ENCODE measurements at places on chromosomes 13 and 19.

- no peak for DNase-seq
These were observed 25.1 kb downstream of the CPB2 start for GRCh38 chr13:46079770-46080169.

DNA sequence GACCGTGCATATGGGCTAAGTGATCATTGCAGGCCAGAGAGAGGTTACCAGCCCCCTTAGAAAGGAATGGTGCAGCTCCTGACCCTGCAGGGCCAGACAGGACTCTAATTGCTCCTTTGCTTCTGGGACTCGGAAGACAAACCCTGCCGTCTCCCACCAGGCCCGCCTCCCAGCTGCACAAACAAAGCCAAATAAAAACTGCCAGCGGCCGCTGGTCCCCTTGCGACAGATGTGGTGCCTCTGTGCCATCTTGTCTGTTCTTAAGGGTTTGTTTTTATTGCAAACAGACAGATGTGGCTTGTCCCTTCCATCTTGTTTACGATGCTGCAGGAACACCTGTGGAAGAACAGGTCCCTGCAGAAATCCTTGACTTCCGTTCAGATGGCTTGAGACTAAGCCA lies 434.4 kb upstream of the TSHZ3 start:
- DNase-seq, result no peak

DNA sequence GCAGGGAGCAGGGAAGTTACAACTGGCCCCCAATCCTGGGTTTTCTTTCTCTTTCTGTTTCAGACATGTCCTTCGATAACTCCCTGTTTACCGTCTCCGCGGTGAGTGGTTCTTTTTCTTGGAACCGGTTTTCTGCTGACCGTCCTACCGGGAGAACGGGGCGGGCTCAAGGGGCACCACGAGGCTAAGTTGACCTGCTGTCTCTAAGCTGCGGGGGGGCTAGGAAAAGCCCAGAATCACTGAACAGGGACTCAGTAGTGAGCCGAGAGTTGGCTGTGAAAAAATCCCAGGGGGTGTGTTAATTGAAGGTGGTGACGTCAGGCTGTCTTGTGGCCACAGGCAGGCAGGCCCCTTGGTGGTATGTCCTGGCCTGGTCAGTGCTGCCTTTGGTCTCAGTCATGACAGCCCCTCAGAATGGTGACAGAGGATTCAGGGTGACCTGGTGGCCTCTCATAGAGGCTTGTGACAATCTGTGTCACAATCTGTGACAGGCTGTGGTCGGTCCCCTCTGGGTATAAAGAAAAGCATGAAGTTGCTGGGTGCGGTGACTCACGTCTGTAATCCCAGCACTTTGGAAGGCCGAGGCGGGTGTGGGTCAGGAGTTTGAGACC lies 8.1 kb upstream of the CARM1 start:
- DNase-seq, result no peak

DNA sequence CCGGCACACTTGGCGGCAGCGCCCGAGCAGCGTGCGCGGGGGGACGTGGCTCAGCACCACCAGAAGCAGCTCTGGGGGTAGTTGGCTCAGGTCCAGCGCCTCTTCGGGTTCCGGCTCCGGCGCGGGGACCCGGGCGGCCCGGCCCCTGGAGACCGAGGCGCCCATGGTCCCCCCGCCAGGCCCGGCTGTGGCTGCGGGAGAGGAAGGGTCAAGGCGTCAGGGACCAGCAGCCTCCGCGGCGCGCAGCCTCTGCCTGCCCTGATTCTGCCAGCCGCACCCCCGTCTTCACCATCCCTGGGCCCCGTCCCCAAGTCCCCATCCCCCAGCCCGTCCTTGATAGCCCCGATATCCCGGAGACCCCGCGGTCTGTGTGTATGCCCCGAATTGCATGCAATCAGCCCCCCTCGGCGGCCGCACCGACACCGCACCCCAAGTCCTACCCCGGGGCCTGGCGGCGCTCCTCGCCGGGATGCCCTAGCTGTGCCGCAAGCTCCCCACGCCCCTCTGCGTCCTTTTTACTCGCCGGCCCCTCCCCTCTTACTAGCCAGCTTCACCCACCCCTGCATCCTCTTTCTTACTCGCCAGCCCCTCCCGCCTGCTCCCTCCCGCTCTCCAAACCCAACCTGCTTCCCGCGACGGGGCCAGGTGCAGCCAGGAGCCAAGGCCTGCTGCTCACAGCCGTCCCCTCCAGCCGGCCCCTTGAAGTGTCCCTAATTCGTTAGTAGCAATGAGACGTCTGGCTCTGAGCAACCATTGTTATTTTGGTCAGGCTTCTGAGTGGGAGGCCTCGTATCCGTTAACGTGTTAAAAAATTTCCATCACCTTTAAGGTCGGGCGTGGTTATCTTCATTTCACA lies at the start of gene FBXO27:
FBXO27 (minus strand) TSS at position 487 of the 856 bp plus-strand sequence; CDS start at position 165, 322 bp downstream.
- DNase-seq, result peak; percentile 2

- DNase-seq, result no peak
These were observed 336 bp downstream of the CD22 start for GRCh38 chr19:35329323-35329722.

DNA sequence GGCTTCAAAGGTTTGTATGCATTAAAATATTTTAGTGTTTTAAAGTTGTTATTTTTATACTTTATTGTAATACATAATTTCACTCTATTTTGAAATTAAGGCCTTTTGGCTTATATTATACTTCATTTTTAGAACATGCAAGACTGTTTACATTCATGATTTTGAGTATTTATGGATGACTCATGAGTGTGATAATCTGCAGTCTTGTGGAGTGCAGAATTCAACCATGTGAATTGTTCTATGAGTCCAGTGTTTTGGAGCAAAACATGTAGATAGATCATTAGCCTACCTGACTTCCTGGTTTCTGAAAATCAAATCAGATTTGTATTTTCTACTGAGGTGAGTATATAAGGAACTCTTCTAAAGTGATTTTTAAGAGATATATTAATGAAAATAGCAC lies 241.8 kb downstream of the PCCA start:
- DNase-seq, result no peak

DNA sequence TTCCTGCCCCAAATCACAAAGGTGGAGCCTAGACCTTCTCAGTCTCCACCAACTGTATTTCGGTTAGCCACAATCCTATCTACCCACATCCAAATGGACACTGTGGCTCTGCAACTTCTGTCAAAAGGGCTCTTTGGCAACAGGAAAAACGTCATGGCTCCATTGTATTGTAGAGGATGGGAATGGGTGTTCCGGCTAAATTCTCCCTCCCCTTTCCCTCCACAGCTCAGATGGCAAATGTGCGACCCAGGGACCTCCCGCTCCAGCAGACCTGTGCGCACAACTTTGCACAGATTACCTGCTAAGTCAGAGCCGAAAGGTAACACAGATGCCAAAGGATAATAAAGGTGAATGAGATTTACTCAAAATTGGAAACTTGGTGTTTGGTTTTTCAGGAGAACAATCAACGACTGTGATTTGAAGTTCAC lies 968 bp upstream of the KL start:
- DNase-seq, result no peak

- no peak for DNase-seq
These were observed 109.4 kb downstream of the CRYL1 start for GRCh38 chr13:20416223-20416745.

- no peak for DNase-seq
These were observed 608 bp downstream of the CD70 start for GRCh38 chr19:6590258-6590826.

GRCh38 chr13:91141543-91142061 lies 205.9 kb upstream of the MIR17HG start:
- no peak for DNase-seq

GRCh38 chr19:55907746-55908145 lies 24.4 kb downstream of the NLRP13 start:
- no peak for DNase-seq

- peak; percentile 60 for DNase-seq
These were observed 34.4 kb downstream of the PIP5K1C start for GRCh38 chr19:3665681-3666544.

DNA sequence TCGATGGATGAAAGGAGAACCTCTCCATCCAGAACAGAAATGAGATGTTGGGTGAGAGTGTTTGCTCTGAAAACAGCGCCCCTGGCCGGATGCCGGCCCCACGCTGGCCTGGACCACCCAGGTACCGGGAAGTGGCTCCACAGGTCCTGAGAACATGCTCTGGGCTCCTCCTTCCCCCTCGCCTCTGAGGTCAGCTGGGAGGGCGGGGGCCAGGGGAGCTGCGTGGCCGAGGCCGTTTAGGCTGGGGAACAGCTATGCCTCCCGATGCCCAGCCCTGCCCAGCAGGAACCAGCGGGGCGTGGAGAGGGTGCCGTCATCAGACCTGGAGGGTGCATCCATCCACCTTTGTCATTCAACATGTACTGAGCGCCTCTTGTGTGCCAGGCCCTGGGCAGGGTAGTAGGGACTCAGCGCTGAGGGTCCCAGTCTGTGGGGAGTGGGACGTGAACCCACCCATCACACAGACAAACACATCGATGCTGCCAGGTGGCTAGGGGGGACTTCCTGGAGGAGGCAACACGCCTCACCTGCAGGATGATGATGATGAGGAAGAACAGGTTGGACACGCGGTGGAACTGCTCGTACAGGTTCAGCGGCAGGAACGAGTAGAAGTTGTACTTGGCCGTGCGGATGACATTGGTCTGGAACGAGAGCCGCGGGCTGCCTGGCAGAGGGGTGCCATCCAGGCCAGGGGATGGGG lies 4.2 kb downstream of the ATP8B3 start:
- DNase-seq, result no peak

DNA sequence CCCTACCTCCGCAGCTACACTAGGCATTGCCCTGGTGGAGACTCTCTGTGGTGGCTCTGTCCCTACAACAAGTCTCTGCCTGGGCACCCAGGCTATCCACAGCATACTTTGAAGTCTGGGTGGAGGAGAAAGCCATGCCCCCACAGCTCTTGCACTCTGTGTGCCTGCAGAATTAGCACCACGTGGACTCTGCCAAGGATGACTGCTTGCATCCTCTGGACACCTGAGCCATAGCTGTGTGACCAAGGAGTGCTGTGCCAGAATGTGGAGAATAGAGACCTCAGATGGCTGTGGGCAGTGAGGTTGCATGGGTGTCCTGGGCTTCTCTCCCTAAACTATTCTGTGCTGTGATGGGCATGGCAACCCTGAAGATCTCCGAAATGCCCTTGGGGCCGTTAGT lies 21.2 kb upstream of the MCF2L start:
- DNase-seq, result no peak

DNA sequence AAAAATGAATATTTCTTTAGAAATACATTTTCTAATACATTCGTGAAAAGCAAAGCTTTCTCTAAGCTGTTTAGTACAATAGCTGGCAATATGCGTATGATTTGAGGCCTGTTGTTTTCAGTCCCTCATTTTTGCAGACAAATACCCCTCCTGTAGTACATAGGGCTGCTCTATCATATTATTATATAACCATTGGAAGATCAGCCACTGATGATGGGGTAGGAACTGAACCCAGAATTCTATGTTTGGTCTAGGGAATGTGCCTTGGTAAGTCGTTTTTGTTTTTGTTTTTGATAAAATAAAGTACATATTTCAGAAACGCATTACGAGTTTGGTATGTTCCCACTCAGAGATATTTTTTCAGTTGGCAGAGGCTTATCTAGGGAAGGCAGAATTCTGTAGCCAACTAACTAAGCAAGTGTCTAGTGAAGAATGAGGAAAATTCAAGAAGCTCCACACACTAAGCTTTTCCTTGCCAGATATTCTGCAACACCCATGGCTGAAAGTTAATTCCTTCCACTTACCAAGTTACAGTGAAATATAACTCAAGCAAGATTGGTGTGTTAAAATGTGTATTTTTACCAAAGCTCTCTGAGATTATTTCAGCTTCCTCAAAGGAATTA lies 656.9 kb upstream of the MIR17HG start:
- DNase-seq, result no peak

- DNase-seq, result no peak
These were observed 17.9 kb downstream of the ZNF700 start for GRCh38 chr19:11942843-11943108.

GRCh38 chr13:35502456-35502855 lies 26.0 kb upstream of the MAB21L1 start:
- no peak for DNase-seq

DNA sequence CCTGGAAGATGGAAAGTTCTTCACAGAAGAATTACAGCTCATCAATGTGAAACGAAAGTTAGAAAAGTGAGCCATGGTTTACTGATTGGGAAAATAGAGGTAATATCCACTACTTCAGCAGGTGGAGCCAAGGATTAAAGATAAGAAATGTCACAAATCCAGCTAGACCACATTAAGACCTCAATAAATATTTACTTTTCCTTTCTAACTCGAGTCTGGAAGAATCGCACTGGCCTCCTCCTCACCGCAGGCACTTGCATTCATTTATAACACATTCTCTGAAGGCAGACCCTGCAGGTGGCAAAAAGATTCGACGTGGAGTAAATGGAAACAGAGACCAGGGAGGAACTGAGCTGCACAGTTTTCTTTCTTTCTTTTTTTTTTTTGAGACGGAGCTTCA lies 7.4 kb downstream of the SLC35E1 start:
- no peak for DNase-seq

DNA sequence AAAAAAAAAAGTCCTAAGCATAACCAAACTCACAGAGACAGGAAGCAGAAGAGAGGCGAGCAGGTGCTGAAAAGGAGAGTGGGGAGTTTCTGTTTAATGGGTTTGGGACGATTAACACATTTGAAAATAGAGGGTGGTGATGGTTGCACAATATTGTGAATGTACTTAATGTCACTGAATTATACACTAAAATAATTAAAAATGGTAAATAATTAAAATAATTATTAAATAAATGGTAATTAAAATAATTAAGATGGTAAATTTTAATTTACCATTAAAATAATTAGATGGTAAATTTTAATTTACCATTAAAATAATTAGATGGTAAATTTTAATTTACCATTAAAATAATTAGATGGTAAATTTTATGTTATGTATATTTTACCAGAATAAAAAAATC lies 74.8 kb upstream of the XPO4 start:
- no peak for DNase-seq

DNA sequence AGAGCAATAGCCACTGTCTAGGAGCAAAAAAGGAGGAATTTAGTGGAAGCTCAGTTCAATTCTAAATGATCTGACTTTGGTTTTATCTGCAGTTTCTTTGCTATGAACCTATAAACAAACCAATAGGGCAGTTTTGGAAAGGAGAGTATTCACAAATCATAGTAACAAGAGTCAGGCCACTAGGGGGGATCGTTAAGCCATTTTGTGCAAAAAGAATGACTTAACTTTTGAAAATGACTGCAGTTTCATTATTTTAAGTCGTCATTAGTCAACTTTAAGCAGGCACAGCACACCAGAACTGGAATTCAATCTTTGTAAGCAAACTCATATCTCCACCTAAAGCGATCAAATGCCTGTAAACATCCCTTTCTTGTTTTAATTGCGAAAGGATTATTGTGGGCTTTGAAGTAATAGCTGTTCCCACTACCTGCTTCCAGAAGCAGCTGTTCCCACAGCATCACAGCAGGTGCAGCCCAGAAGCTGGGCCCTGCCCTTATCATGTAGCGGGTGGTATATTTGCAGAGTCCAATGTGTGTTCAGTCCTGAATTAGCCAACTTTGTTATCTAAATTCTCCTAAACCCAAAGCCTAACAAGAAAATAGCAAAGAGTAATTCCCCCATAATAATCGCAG lies 51.5 kb downstream of the SOX21 start:
- no peak for DNase-seq

- DNase-seq, result no peak
These were observed 394.7 kb upstream of the DACH1 start for GRCh38 chr13:72261732-72262131.
